ENCODE measurements at places on chromosomes 2 and 18. TPM values are rescaled to one million over a fixed set of nuclear protein-coding genes. Genes with fewer than 3 reads are reported as not detected.
A peak's percentile ranks its signal among the peaks of the same experiment; 100 is the strongest.

DNA sequence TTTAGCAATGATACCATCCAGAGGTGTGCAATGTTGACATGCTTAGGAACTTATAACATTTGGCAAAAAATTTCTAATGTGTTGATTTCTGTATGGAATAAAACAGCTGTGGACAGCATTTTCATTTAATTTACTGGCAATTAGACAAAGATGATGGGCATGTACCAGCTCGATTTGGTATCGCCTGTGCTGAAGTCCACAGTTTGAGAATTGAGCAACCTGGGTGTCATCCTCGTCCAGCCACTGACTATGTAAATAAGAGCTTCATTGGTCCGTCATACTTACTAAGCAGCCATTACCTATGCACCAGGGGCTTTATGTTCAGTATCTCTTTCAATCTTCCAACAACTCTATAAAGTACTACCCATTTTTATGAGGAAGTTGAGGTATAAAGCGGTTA, 24.6 kb upstream of the ACAA2 start:
- no peak for DNase-seq

Gene TLX2
- not detected for total RNA-seq

GRCh38 chr2:199707593-199708185, 143.3 kb downstream of the FTCDNL1 start:
- DNase-seq: no peak

DNA sequence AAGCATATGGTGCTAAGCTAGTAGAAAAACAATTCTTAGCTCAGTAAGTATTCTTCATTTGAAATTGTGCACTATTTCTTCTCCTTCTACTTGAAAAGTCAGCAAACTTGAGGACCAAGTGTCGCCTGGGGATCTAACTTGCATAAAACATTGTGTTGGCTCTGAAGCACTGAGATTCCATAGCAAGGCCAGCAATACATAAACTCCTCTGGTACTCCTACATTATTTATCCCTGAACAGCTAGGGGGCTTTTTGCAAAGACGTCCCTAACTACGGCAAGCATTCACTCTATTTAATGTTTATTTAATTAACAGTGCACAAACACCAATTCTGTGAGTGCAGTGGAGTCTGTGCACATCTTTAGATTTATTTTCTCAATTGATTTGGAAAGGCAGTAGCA, 392.2 kb downstream of the ERBB4 start:
- no peak for DNase-seq

- no peak for DNase-seq
These were observed 1031.8 kb upstream of the ZEB2 start for GRCh38 chr2:145551686-145552085.

Gene TSGA10
- 7.9 TPM for total RNA-seq

- DNase-seq: no peak
These were observed 35.8 kb downstream of the MTCL1 start for GRCh38 chr18:8741117-8741516.

DNA sequence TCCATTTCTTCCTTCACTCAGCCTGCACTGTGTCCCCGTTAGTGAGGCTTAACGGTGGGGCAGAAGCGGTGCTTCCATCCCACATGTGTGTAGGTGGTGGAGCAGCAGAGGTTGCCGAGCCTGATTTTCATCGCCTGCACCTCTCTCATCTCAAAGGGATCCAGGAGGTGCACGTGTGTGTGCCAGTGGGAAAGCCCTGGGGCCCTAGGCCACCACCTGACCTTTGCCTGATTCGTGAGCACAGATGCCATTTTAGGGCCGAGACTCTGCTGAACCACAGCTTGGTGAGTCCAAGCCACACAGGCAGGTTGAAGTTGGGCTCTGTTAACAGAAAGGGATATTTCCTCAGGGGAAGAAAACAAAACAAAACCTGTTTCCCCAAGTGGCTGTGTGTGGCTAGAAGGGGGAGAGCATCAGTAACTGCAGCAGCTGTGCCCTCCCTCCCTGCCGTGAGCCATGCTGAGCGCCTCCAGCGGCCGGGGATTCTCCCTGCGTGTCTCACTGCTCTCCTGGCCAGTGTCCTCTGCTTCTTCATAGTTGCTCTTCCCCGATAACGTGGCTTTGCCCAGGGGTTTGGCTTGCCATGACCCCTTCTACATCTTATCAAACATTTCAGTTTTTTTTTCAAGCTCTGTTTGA, 81.5 kb downstream of the MAPRE2 start:
- DNase-seq: peak; percentile 26

Gene MZT2B
- 242 TPM for total RNA-seq

DNA sequence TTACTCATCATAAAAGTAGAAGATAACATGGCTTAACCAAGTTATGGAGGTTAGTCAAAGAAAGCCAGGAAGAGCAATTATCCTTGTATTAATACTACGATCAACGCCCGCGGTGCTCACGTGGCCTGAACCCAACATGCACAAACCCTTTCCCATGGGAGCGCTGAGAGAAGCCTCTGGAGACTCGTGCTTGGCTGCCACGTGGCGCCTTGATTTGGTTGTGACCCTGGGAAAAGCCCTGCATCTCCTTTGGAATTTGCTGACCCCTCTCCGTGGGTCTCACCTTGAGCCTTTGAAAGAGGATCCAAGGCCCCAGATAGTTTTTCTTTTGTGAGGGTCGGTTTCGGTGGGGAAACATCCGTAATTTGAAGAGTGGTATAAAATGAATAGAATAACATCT, 255.6 kb downstream of the DCDC2C start:
- no peak for DNase-seq

GRCh38 chr2:231152800-231153557, 28.1 kb upstream of the HTR2B start:
- no peak for DNase-seq

DNA sequence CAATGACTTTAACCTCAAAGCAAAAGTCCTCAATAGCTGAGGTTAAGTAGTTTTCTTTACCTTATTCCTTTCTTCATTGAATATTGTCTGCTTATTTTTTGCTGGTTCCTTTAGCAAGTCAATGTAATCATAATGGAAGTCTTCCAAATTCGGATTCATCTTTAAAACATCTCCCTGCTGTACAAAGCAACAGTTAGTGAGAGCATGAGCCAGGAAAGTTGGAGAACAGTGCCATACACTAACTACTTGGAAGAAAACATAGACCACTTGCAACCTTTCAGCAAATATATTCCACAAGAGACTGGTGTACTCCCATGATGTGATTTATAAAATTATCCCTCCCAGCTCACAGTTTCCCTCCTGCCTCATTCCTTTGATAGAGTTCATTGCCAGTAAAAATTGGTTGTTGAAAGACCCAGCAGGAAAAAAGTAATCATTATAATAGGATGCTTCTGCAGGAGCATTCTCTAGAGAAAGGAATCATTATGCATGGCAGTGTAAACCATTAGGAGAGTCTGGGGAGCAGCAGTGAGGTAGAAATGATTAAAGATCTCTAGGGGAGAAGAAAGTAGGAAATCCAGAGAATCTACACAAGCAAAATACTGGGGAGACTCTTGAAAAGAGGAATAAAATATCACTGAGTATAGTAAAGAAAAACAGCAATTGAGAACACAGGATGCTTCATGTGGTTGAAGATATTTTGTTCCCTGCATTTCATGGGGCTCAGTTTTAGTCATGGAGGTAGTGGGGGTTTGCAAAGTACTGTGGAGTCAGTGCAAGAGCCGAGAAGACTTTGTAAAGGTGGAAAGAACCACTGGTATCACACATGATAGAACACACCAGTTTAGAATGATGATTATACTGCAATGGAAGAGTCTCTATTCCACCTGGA, 38.6 kb upstream of the TTN start:
- DNase-seq: no peak

GRCh38 chr2:227772197-227772661, 26.5 kb downstream of the SCYGR8 start:
- DNase-seq: no peak

DNA sequence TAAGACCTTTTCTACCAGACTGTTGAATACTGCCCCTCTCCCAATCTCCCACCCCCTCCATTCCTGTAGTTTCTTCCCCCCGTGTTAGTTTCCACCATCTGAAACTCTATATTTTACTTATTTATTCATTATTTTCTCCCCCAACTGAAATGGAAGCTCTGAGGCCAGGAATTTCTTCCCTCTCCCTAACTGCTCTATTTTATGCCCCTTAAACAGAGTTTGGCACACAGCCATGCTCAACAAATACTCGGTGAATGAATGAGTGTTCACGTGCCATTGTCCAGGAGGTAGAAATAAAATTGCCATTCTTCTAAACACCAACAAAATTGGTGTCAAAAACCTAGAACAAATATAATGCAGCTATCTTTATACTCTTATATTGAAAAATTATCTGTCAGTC, 5.6 kb downstream of the ITGB1BP1 start:
- DNase-seq: no peak

DNA sequence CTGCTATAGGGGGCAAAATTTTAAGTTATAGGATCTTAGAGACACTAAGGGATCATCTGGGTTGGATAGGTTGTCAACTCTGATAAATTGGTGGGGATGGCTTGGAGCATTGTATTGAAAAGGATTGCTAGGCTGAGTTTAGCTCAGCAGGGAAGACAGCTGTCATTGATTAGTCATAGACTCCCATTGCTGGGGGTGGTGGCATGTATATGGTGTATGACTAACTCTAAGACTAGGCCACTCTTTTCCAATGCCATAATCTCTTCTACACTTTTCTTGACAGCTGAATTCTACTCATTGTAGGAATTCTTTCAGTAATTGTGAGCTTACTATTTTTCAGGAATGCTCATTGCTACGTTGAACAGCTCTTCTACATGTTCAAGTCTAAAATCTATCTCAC, 81.3 kb upstream of the PELI1 start:
- DNase-seq: no peak

Gene CRYBA2
- not detected for total RNA-seq

DNA sequence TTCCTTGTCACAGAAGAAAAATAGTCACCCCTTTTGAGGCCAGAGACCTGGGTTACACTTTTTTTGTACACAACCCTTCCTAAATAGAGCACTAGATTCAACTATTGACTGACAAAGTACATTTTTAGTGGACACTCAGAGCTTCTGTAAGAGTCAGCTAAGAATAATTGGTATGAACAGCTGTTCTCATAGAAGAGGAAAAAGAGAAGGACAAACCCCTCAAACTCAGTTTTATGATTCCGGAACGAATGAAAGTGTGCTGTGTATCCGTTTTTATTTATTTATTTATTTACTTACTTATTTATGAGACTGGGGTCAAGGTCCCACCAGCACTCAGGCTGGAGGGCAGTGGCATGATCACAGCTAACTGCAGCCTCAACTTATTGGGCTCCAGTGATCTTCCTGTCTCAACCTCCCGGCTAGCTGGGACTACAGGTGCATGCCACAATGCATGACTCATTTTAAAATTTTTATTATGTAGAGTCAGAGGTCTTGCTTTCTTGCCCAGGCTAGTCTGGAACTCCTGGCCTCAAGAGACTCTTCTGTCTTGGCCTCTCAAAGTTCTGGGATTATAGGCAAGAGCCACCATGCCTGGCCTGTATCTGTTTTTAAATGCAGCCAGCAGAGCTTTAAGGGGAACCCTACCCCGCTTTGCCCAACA, 36.0 kb upstream of the FZD5 start:
- DNase-seq: no peak

DNA sequence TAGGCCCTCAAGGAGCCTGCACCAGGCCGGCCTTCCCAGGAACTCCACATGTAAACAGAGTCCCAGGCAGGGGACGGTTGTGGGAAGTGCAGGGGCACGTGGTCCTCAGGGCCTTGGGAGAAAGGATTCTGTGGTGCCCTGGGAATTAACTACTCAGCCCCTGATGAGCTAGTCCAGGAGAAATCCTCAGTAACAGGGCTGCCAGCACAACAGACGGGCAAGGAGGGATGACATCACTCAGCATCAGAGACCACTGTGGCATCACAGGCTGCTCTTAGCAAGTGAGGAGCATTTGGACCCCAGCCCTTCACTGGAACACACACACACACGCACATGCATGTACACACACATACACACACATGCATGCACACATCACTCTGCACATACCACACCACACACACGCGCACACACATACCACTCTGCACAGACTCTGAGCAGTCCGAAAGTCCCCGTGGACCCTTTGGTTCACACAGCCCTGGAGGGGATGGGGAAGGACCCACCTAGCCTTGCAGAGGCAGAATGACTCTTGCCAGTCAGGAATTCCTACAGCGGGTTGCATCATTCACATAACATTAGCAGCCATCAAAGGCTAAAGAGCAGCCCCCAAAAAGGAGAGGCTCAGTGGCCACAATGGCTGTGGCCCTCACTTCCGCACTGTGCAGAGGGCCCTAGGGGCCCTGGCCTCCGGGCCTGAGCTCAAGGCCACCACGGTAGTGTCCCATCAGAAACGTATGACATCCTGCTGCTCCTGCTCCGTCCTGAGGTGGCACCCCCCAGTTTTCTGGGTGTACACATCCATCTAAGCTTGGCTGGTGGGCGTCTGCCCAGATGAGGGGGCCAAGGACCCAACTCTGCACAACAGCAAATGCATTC, 1.9 kb upstream of the NMUR1 start:
- no peak for DNase-seq

- DNase-seq: no peak
These were observed 96.7 kb downstream of the ZNF385B start for GRCh38 chr2:179764710-179765109.

GRCh38 chr2:24461685-24462084, 29.4 kb upstream of the NCOA1 start:
- no peak for DNase-seq

Gene RNF149
- total RNA-seq: 27.2 TPM

- DNase-seq: no peak
These were observed 227.3 kb downstream of the LOXHD1 start for GRCh38 chr18:46429649-46430224.

GRCh38 chr2:72092111-72092510, 55.6 kb downstream of the CYP26B1 start:
- DNase-seq: no peak

DNA sequence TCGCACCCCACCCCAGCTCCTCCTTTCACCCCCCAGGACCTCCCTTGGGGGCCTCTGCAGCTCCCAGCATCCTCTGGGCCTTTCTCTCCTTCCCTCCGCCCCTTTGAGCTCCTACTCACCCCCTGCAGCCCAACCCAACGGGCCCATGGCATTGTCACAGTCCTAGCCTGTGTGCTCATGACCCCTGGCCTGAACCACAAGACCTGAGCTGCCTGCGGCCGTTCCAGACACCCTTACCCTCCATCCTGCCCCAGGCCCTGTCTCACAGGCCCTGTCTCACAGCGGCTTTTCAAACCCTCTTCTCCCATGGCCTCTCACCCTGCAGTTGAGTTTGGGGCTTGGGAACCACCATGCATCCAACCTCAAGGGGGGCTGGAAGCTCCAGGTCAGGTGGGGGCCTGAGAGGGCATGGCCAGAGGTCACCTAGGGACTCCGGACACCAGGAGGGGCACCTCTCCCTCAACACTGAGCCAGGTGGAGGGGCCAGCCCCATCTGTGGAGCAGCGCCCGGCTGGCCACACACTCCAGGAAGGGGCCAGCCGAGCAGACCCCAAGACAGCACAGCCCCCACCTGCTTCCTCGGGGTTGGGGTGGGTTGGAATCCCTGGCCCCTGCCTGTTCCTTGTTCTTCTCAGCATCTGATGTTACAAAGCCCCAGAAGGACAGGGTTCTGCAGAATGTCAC, 6.9 kb downstream of the MAB21L4 start:
- DNase-seq: no peak

Gene PIEZO2
- 17.0 TPM for total RNA-seq

Gene ANKRD30BL
- not detected for total RNA-seq

- DNase-seq: peak; percentile 67
These were observed 10.9 kb downstream of the ANKRD23 start for GRCh38 chr2:96832754-96833507.

GRCh38 chr18:55328301-55328700, 259.7 kb downstream of the TCF4 start:
- no peak for DNase-seq

GRCh38 chr2:159902722-159903121, 104.7 kb upstream of the CD302 start:
- no peak for DNase-seq

Gene ITGB1BP1
- 61.2 TPM for total RNA-seq

GRCh38 chr2:201709747-201710146, 11.3 kb upstream of the MPP4 start:
- DNase-seq: no peak

Gene E2F6
- total RNA-seq: 28.5 TPM
